ENCODE measurements at places on chromosomes 1 and 21. TPM values are rescaled to one million over a fixed set of nuclear protein-coding genes. Genes with fewer than 3 reads are reported as not detected.

Gene EPS15
- 67.6 TPM for total RNA-seq

Gene RAB29
- total RNA-seq = 45.7 TPM

GRCh38 chr1:13683206-13683605 is 16.8 kb upstream of the PRDM2 start:
- DNase-seq = no peak

- peak; percentile 65 for DNase-seq
Measured at GRCh38 chr1:221366495-221367110, 375.3 kb downstream of the DUSP10 start.

- DNase-seq = no peak
Measured at GRCh38 chr21:37475186-37475868, 108.8 kb downstream of the DYRK1A start.

GRCh38 chr1:70874818-70875217 is 172.8 kb downstream of the PTGER3 start:
- DNase-seq = peak; percentile 52

- no peak for DNase-seq
Measured at GRCh38 chr1:235207209-235207565, 46.1 kb upstream of the RBM34 start.

GRCh38 chr1:49051647-49052046 is 275.0 kb upstream of the BEND5 start:
- DNase-seq = no peak

DNA sequence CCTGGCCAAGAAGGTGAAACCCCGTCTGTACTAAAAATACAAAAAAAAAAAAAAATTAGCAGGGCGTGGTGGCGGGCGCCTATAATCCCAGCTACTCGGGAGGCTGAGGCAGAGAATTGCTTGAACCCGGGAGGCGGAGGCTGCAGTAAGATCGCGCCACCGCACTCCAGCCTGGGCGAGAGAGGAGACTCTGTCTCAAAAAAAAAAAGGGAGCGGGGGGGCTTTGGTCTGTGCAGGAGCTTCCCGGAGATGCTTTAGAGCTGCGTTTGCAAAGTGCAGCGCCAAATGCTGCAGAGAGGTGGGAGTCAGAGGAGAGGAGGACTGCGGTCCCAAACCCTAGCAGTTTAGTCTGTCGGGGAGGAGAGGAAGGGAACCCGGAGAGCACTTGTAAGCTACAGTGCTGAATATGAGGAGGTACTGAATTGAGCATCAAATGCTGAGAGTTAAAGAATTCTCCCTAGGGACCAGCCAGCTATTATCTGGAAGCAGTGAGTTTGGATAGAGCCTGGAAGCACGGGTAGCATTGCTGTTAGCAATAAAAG is 569 bp downstream of the FALEC start:
- no peak for DNase-seq

DNA sequence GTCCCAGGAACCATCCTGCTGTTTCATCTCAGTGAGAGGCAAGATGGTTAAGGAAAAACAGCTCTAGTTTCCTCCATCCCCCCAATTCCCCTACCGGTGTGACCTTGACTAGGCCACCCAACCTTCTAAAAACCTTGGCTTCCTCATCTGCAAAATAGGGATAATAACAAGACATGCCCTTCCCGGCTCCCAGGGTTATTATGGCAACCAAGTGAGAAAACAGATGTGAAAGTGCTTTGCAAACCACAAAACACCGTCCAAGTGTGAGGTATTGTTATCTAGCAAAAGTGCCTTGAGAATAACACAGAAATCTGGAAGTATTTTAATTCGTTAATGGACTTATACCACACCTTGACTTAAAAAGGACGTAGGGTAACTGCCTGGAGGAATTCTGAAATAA is 62.7 kb downstream of the ITPKB start:
- no peak for DNase-seq

All from renal cortical epithelial cell (primary cell).